ENCODE measurements at places on chromosomes 4 and X. TPM values are rescaled to one million over a fixed set of nuclear protein-coding genes. Genes with fewer than 3 reads are reported as not detected.

Gene CXorf38
- polyA plus RNA-seq = 34.7 TPM

Gene TCEAL6
- polyA plus RNA-seq = not detected

Gene RPS6KA6
- not detected for polyA plus RNA-seq

Gene BRS3
- not detected for polyA plus RNA-seq

Gene OPHN1
- not detected for polyA plus RNA-seq

Gene S100P
- polyA plus RNA-seq = not detected

Gene CITED1
- not detected for polyA plus RNA-seq

Gene F9
- polyA plus RNA-seq = not detected

Gene ASIC5
- polyA plus RNA-seq = not detected

Gene NR3C2
- 9.7 TPM for polyA plus RNA-seq

Gene ANXA10
- polyA plus RNA-seq = not detected

All from naive thymus-derived CD4-positive, alpha-beta T cell (primary cell).